ENCODE measurements at places on chromosomes 1 and 21.
A peak's percentile ranks its signal among the peaks of the same experiment; 100 is the strongest.

GRCh38 chr1:187091666-187092065 lies 262.9 kb downstream of the PLA2G4A start:
- no peak for DNase-seq

DNA sequence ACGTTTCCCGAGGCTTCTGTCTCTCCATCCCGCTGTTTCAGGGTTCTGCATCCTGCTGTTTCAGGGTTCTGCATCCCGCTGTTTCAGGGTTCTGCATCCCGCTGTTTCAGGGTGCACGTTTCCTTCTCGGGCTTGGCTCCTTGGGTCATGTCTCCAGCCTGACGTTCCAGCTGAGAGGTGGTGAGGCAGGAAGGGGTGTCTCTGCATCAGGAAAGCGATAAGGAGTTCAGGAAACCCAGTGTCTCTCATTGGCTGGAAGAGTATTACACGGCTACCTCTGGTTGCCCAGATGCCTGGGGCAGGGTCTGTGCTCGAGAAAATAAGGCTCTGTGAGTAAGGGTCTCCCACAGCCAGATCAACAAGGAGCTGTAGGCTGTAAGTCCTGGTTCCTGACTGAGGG lies 21.1 kb downstream of the ADARB1 start:
- DNase-seq, result no peak

DNA sequence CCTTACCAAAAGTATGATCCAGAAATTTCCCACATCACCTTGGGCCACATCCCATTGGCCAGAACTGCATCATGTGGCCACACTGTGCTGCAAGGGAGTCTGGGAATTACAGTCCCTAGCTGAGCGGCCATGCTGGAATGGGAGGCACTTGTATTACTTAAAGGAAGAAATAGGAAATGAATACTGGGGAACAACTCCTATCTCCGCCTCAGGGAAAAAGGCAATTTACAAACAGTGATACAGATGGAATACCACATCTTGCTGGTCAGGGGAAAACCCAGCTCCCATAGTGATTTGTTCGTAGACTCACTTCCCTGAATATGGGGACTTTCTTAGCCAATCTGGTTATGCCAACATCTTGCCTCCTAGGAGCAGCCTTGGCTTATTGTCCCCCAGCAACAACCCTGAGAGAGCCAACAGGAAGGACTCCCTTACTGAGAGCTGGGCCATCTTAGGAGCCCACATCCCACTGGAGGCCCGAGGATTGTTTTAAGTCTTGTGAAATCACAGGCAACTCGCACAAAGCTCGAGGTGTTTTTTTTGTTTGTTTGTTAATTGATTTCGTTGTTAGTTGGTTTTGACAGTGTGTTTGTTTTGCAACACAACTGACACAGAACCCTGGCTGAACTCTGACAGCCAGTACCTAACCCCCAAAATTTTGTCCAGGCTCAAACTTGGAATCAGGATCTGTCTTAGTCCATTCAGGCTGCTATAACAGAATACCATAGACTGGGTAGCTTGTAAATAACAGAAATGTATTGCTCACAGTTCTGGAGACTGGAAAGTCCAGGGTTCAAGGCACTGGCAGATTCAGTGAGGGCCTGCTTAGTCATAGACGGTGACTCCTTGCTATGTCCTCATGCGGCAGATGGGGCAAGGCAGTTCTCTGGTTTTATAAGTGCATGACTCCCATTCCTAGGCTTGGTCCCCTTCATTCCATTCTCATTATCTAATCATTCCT lies 14.9 kb downstream of the CDA start:
- DNase-seq, result no peak

DNA sequence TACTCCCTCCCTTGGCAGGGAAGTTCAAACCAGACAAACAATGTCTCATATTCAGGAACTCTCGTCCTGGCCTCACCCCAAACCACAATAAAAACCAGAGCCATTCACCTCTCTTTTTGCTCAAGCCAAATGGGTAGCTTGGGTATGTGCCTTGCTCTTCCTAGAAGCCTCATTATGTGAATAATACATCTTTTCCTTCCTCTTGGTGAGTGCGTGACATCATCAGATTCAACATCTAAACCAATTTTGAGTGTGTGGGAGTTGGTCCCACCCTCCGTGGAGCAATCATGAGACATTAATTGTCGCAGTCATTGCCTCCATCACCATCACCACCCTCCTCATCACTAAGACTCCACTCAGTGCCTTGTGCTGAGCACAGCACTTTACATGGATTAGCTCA lies 482.9 kb downstream of the PTPRU start:
- DNase-seq, result no peak

GRCh38 chr21:44752671-44753235 lies 41.4 kb upstream of the TSPEAR start:
- DNase-seq, result no peak

- DNase-seq, result no peak
These were observed 46.9 kb upstream of the GOLT1A start for GRCh38 chr1:204260601-204261197.

DNA sequence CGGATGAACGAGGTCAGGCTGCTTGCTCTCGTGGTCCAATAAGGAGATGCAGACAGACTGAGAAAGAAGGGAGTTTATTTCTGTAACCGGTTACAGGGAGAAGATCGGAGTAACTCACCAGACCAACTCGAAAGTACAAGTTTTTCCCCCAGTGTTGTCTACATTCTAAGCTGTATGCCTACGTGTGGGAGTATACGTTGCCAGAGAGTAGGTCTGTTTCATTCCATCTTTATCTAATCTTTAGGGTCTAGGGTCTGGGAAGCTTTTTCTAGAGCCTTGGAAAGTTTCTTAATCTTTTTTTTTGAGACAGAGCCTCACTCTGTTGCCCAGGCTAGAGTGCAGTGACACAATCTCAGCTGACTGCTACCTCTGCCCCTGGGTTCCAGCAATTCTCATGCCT lies 4.7 kb upstream of the PADI1 start:
- DNase-seq, result no peak

- DNase-seq, result no peak
These were observed 37.7 kb upstream of the DDAH1 start for GRCh38 chr1:85502625-85503083.

DNA sequence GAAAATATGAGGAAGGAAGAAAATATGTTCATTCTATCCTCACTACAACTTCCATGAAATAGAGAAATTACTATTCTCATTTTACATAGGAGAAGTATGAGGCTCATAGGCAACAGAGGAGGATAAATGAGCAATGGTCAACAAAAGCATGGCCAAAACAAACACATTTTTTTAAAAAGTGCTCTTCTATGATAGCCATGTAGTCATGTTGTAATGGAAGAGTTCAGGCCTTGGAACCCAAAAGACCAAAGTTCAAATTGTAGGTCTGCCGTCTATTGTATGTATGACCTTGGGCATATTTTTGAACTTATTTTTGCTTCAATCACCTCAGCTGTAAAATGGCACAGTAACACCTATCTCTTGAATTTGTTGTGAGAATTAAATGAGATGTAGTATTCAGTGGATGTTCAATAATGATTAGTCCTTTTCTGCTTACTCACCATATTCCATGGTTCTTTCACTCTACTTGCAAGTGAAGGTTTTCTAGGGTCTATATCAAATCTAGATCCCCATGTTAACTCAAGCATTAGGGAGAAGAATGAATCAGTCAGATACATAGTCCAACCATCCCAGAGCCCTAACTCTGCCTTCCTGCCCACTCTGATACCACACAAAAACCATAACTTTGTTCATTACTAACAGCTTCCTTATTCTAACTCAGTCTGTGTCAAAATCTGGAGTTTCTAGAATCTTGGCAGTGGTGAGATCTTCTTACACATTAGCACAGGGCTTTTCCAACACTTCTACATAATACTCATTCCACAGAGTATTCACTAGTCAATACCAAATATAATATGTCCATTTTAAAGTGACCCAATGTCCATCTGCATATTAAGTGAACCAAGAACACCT lies 353.2 kb downstream of the PLPP3 start:
- no peak for DNase-seq

- no peak for DNase-seq
These were observed 3.9 kb downstream of the SPEN start for GRCh38 chr1:15851210-15852035.

- no peak for DNase-seq
These were observed 352.4 kb downstream of the LTN1 start for GRCh38 chr21:28640326-28640725.

GRCh38 chr1:25810341-25811299 lies 9.1 kb upstream of the MTFR1L start:
- DNase-seq, result peak; percentile 60

- DNase-seq, result no peak
These were observed 10.3 kb upstream of the SLC45A1 start for GRCh38 chr1:8307628-8308027.

- DNase-seq, result no peak
These were observed 22.1 kb downstream of the UCK2 start for GRCh38 chr1:165849353-165850133.

GRCh38 chr1:34603594-34603993 lies 151.3 kb upstream of the GJB5 start:
- no peak for DNase-seq

DNA sequence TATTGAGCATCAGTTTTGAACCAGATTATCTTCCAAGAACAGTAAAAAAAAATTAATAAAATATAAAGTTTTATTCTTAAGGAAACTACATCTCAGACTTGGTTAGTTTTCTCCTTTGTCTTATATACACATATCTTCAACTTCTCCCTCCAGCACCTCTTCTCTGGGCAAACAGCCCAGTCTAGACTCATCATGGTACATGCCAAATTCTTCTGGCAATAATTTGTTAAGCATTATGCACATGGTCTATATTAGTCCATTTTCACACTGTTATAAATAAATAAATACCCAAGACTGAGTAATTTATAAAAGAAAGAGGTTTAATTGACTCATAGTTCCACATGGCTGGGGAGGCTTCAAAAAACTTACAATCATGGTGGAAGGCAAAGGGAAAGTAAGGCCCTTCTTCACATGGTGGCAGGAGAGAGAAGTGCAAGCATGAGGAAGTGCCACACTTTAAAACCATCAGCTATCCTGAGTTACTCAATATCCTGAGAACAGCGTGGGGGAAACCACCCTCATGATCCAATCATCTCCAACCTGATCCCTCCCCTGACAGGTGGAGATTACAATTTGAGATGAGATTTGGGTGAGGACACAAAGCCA lies 108.7 kb upstream of the RNPC3 start:
- no peak for DNase-seq

- DNase-seq, result no peak
These were observed 21.1 kb downstream of the UBAP2L start for GRCh38 chr1:154241703-154242351.

DNA sequence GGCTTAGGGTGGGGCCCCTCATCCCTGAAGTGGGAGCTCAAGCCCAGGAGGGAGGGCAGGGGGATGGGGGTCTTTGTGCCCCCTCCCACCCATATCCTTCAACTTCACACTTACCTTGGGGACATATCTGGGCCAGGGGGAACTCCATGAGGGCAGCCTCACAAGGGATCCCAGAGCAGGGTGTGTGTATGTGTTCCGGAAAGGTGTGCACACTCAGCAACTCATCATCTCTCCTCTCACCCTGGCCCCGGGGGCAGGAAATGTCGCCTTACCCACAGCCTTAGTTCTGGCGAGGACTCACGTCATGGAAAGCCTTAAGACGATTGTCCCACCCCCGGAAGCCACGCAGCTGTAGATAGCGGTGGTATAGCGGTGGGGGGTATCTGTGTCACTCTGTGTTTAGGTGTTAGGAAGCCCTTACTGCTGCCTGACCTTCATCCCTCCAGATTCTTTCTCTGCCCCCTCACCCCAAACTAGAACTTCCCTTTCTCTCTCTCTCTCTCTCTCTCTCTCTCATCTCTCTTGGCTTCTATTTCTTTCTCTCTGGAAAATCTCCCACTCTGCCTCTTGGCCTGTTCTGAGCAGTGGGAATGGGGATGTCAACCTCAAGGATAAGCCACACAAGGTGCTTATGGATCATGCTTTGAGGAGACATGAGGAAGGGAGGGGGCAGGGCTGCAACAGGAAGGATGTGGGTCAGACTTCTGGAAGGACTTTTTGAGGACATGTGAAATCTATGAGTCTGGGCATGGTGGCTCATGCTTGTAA lies at the start of gene SH2D2A:
SH2D2A (minus strand) TSS at position 288 of the 768 bp plus-strand sequence; CDS start at position 148, 140 bp downstream.
- no peak for DNase-seq

DNA sequence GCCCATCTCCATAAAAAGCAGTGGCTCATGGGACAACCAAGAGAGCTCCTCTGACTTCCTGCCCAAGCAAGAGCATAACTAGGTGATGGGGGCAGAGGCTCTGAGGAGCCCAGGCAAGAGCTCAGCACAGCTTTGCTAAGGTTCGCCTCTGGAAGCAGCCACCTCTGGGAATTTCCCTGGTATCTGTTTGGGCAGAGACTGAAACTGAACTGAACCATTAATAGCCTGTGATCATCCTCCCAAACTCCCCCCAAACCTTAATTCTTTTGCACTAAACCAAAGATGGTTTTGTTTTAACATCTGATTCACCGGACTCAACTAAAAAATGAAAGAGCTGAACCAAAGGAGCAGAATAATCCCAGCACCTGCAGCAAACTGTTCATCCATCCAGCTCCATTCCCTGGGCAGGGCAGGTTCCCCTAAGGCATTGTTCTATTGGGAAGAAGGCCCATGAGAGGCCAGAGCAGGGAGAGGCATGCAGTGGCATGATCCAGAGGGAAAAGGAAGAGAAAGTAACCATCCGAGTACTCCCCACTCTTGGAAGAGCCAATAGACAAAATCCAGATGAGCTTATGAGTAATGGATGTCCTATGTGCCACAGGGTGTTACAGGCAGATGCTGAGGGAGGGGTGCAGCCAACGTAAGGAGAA lies 77.8 kb upstream of the KAZN start:
- no peak for DNase-seq

DNA sequence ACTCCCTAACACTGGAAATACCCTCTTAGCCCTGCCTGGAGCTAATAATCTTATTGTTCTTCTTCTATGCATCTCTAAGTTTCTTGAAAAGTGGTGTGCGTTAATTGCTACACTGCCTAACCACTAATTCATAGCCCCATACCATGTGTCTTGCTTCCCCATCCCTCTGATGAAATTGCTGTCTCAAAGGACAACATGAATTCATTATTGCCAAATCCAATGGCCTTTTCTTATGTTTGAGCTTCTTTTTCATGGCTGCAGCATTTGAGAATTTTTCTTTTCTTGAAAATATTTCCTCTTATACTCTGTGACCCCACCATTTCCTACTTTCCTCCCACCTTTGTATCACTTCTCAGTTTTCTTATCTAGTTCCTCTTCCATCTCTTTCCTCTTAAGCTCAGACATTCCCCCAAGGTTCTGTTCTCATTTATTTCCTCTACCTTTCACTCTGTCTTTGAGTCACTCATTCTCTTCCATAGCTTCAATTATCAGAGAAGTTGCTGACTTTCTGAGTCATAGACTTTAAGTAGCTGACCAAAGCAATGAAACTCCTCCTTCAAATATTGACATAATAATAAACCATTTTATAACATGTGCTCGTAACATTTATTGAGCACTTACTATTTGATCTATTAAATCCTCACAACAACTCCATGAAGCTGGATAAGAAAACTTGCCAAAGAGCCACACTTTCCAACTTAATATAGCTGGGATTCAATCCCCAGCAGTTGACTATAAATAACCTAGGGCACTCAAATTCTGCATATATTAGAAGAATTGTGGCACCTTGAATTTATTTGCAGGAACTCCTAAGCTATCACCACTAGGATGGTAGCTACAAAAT lies 35.5 kb upstream of the ATP6V1G3 start:
- DNase-seq, result no peak

Measured in NCI-H1092 (cell line).